Activated CD4-positive, alpha-beta T cell treated with anti-CD3 and anti-CD28 coated beads for 36 hours (primary cell): ENCODE measurements at places on chromosomes 12 and 14.

GRCh38 chr12:3202734-3203446 is 125.7 kb downstream of the TSPAN9 start:
- DNase-seq: peak; percentile 82

- DNase-seq: no peak
Measured at GRCh38 chr12:52383331-52383730, 2.1 kb downstream of the KRT84 start.

DNA sequence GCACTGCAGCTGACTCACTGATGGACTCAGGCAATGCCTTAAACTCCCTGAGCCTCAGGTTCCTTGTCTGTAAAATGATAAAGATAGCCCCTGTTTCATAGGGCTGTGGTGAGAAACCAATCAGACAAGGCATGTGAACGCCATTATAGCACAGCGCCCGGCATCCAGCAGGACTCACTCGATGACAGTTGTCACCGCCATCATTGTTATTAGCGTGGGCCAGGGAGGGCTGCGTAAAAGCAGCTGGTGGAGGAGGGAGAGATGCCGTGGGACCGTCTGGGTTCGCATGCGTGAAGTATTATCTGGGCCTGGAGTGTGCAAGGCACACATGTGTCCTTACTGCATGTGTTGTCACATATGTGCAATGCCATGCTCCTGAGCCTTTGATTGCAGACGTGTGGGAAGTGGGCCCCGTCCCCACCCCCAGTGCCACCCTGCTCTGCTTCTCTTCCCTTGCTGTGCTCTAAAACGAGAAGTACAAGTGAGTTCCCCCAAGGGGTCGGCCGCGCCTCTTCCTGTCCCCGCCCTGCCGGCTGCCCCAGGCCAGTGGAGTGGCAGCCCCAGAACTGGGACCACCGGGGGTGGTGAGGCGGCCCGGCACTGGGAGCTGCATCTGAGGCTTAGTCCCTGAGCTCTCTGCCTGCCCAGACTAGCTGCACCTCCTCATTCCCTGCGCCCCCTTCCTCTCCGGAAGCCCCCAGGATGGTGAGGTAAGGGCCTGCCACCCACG is at the start of gene PTPN6:
Gene PTPN6 (plus strand): TSS at position 546 of the 730 bp plus-strand sequence. CDS start 157 bp downstream, at position 703.
- peak; percentile 78 for DNase-seq

DNA sequence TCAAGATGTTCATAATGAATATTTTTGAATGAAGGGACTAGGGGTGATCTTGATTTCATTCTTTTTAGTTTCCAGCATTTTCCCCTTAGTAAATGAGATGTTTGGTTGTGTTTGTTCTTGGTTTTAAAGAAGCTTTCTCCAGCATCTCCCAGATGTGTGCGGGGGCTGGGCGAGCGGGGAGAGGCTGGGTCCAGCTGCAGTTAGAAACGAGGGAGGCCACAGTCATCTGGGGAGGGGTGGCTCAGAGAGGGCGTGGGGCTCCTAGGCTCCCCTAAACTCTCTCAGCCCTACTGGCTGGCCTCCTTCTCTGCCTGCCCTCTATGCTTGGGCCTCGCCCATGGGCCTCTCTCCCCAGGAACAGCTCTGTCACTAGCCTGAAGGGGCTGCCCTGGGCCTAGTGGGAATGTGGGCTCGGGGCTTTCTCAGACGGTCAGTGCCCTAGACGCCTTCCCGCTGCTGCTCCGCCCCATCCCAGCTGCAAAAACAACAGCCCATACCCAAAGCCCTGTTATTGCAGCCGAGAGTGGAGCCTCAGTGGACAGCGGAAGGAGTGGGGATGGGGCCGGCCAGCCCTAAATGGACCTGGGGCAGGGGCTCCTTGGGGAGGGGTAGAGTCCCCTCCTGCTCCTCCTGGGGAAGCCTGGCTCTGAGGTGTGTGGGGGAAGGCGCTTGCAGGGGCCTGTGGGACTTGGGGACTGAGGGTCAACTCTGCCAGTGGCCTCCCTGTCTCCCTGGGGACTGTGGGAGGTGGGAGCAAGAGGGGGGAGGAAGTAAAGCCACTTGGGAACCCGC is 18.3 kb upstream of the EIF2B2 start:
- DNase-seq: no peak

- DNase-seq: no peak
Measured at GRCh38 chr12:26062566-26062965, 62.3 kb downstream of the BHLHE41 start.

DNA sequence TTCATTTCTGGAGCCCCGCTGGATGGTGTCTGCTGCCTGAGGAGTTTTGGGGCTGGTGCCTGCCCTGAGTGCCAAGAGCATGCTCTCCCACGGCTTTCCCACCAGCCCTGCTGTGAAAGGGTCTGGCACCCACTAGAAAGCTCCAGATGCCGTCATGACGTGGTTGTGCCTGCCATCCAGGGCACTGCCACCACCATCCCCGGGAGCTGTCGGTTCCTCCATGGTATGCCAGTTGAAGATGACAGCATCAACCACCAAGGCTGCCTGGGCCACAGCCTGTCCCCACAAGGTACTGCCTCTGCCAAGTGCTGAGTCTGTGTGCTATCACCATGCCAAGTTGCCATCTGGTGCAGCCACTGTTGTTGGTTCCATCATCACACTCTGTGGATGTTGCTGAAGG is 85.9 kb downstream of the TTC8 start:
- no peak for DNase-seq

DNA sequence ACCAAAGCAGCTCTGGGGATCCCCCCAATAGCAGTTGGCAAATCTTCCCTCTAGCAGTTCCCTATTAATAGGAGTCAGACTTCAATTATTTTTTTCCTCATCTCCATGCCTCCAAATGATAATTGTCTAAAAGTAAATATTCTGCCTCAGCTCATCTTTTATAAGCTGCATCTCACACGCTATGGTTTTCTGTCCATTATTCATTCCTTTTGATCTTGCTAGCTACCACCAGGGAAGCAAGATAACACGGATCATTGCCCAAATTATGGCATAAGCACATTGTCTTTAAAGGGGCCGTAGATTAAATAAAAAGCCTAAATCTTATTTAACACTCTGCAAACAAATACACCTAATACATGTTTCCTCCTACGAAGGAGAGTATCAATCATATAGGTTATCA is 670.8 kb upstream of the FLRT2 start:
- no peak for DNase-seq

- DNase-seq: no peak
Measured at GRCh38 chr12:14878488-14878887, 7.2 kb downstream of the MGP start.

DNA sequence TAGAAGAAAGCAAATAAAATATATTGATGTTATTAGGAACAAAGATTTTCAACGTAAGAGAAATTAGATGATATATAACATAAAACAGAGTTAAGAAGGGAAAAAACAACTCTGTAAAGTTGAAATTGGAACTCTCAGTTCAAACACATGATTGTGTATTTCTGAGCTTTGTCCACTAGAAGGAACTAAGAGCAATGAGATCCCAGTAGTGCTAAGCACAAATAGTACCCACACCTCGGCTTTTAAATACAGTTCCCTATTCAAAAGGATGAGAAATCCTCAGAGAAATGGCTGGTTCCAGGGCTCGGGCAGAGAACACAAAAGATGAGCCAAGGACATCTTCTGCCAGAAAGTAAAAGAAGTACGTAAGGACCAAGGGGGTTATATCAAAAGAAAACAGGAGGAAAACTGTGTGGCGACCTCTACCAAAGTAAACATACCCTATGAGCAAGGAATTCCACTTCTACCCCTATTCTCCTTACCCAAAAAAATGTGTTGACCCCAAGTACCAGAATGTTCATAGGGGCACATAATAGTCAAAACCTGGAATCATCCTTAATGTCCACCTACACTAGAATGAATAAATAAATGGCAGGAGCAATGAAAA is 96.6 kb downstream of the SPTSSA start:
- no peak for DNase-seq

DNA sequence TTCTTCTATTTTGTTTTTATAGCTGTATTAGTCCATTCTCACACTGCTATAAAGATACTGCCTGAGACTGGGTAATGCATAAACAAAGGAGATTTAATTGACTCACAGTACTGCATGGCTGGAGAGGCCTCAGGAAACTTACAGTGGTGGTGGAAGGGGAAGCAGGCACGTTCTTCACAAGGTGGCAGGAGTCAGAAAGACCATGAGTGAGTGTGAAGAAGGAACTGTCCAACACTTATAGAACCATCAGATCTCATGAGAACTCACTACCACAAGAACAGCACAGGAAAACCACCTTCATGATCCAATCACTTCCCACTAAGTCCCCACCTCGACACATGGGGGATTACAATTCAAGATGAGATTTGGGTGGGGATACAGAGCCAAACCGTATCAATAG is 42.3 kb downstream of the ARMH4 start:
- no peak for DNase-seq

GRCh38 chr14:51676549-51676948 is 24.8 kb downstream of the FRMD6 start:
- no peak for DNase-seq

- no peak for DNase-seq
Measured at GRCh38 chr14:20836668-20837338, 34.2 kb upstream of the RNASE1 start.

DNA sequence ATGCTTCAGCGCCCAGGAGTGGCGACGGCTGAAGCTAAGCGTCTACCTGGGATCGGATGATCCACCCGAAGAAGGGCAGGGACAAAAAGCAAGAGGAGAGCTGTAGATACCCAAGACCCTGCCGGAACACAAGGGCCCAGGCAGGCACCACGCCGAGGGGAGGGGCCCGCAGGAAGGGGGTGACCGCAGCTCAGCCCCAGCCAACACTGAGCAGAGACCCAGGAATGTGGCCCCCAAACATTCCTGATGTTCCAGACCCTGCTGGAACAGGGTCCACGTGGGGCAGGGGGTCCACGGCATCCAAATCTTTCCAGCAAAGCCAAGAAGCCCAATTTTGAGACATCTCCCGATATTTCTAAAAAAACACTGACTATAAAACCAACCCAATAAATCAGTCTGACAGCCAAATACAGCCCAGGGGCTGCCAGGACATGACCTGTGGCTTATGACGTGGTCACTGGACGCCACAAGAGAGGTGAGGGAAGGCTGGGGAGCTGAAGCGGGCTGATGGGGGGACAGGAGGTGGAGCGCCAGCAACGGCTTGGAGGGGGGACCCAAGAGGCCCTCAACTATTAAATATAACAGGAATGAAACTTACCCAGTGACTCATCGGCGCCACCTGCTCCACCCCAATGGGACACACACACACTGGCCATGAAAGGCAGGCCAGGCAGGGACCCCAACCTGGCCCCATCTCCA is 58.9 kb downstream of the NCOR2 start:
- peak; percentile 25 for DNase-seq

DNA sequence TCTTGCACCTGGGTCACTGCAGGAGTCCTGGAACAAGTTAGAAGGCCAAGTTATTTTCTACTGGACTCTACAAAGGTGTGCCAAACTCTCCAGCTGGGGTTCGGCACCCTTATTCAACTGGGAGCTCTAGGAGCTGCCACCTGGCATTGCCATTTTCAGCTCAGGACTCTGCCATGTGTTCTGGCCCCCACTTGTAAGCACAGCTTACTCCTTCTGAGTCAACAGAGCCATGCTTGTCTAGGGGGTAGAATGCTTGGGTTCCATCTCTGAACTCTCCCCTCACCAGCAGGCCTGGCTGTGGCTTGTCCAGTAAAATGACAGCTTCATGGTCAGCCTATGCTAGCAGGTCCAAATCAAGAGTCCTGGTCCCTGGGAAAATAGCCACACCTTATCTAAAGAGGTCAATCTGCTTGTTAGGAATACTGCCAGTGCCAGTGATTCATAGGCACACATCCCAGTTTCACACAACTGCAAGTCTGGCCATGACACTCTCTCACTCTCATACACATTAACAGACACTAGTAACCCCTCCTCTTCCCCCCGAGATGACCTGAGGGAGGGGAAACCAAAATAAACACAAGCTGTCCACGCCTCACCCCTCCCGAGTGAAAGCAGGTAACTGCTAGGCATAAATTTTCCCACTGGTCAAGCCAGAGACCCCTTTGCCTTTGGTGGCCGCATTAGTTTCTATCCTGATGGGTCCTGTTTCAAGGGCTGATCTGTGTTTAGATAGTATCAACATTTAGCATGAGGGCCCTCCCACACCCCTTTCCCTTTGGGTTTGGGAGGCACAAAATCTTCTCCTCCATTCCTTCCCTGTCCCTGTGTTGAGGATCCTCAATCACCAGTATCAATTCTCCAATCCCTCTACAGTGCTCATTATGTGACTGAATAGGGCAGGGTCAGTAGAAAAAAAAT is 182.3 kb upstream of the GZMB start:
- no peak for DNase-seq

DNA sequence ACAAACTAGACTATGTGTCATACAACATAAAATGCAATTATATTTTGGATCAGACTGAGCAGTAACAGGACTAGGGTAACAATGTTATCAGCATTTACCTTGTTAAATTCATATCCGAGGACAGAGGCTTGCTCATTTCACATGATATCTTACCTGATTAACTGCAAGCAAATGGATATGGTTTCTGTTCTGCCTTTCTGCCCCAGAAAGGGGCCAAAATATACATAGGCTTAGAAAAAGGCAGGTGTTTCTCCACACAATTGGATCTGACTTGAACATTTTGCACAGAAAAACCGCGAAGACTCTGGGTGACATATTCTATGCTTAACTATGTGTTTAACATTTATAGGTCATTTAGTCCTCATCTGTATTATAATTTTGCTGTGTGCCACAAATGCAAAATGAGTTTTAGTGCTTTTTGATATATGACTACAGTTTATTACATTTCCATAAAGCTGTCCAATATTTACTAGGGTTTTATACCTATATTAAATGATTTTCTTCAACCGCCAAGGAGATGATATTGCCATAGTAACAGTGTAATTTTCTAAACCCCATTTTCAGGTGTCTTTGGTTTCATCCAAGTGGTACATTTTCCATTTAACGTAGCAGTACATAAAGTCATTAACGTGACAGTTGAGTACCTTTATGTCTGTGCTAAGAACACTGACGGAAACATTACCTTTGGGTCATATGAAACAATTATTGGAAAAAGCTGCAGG is 249.3 kb upstream of the KRR1 start:
- no peak for DNase-seq

DNA sequence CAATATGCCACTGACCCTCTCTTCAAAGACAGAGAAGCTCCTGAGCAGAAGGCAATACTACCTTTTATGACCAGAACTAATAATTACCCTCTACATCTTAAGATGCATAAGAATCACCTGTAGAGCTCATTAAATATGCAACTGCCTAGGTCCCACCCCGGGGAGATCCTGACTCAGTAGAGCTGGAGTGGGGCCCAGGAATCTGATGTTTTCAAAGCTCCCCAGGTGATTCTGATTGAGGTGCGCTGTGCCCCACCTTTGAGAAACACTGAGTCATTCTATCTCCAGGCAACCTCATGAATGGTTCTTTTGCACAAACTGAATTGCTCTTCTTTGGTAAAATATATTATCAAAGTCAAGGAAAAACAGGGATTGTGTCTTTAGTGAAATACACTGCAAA is 149.3 kb upstream of the BMP4 start:
- DNase-seq: no peak
